ENCODE measurements at places on chromosomes 5 and 9.

- DNase-seq: no peak
Observed at GRCh38 chr5:5521029-5521428, 98.6 kb downstream of the ICE1 start.

DNA sequence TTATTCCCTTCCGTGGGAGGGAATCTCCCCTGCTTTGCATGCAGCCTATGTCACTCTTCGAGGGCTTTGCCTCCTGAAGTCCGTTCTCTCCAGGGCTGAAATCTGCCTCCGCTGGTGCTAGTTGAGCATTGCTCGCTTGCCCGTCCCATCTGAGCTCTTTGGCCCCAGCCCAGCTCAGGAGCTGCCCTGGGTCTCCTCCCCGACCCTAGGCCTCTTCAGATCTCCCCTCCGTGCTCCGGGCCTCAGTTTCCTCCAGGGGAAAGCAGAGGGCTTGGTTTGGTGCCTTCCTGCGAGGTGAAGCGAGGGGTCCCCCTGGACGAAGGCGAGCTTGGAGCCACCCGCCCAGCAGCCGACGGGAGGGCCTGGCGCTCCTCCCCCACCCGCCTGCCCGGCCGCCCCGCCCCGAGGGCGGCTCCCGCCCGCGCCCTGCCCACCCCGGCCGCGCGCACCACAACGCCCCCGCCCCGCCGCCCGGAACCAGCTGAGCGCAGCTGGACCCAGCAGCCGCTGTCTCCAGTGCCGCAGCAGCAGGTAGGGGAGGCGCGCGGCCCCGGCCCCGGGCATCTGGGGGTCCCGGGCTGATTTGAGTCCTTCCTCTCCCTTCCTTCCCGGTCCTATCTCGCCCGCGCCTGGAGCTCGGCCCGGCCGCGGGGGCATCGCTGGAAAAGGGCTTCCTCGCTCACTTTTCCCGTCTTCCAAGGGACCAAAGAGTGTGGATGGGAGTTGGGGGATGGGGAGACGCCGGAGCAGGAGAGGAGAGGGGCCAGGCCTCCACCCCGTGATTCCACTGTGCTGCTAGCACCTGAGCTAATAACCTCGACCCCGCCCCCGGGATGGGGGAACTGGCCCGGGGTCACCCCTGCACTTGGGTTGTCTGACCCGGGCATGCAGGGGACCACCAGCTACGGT lies at the start of gene GSN:
GSN (plus strand) TSS at position 474 of the 909 bp plus-strand sequence. CDS start 33,810 bp downstream, outside the sequence.
- peak; percentile 70 for DNase-seq

DNA sequence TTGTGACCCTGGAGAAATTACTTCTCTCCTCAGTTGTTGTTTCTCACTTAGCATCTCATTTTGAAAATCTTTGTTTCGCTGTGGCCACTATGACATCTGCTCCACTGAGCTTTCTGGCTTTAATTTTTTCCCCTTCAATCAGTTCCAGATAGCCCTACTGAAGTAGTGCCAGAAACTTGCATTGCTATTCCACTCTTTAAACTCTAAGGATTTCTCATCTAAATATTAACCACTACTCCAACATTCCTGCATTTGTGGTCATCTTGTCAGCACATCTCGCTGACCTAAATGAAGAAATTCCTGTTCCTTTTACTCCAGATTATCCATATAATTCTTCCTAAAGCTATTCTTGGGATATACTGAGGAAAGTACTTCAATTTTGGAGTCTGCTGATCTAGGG lies 15.3 kb upstream of the NOL6 start:
- no peak for DNase-seq

GRCh38 chr9:91803970-91804752 lies 145.9 kb downstream of the ROR2 start:
- DNase-seq: no peak

- DNase-seq: peak; percentile 54
Observed at GRCh38 chr9:114231719-114232449, 76.5 kb downstream of the COL27A1 start.

GRCh38 chr9:101840694-101841188 lies 102.3 kb upstream of the GRIN3A start:
- no peak for DNase-seq

DNA sequence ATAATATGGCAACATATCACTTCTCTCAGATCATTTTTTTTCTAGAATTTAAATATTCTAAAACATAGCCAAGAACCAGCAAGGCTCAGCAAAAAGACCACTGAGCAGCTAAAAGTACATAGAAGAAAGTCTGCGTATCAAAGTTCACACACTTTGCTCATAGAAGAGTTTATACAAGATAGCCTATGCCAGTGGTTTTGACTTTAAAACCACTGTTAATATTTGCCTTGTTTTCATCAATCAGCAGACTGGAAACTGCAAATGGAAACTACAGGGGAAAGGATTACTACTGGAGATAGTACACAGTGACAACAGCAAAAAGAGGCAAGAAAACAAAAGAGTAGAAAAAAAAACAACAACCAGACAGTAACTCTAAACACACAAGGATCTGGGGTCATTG lies 483.3 kb downstream of the ZSWIM6 start:
- DNase-seq: no peak

GRCh38 chr5:36459176-36460135 lies 146.9 kb upstream of the SLC1A3 start:
- no peak for DNase-seq

DNA sequence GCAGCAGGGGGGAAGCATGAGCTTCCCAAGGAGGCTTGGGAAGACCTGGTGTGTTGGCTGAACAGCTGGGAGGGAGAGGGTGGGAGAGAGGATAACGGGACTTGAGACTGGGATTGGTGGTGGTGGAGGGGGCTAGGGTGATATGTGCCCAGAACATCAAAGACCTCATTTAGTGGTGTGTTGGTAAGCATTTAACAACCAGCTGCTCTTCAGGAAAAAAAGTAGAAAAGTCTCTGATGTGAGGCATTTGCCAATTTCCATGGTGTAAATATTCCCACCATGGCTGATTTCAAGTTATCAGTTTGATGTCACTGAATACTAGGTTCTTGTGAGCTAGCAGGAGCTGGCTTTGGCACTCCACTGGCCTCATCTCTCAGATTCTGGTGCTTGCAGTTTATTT lies 170.8 kb downstream of the MACROH2A1 start:
- DNase-seq: no peak

DNA sequence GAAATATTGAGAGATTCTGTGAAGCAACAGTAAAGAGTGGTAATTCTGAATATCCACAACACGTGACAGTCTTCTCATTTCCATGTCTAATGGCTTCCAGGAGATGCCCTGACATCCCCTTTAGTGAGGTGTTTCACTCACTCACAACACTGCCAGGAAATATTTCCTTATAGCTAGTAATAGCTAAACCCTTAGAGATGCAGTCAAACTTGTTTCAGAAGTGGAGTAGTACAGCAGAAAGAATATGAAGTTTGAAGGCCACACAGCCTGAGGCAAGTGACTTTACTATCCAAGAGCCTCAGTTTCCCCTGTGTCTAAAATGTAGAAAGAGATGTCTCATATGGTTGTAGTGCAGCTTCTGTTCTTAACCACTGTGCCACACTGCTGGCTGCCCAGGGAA lies 139.2 kb downstream of the CDK5RAP2 start:
- no peak for DNase-seq

GRCh38 chr9:134957165-134957944 lies 39.6 kb upstream of the FCN1 start:
- DNase-seq: no peak

All from renal pelvis (tissue), 12 donors.